T1000 (cell line): ENCODE measurements at places on chromosomes 2 and 18.

GRCh38 chr2:131557558-131558321 is 30.1 kb downstream of the CCDC74A start:
- DNase-seq: no peak

DNA sequence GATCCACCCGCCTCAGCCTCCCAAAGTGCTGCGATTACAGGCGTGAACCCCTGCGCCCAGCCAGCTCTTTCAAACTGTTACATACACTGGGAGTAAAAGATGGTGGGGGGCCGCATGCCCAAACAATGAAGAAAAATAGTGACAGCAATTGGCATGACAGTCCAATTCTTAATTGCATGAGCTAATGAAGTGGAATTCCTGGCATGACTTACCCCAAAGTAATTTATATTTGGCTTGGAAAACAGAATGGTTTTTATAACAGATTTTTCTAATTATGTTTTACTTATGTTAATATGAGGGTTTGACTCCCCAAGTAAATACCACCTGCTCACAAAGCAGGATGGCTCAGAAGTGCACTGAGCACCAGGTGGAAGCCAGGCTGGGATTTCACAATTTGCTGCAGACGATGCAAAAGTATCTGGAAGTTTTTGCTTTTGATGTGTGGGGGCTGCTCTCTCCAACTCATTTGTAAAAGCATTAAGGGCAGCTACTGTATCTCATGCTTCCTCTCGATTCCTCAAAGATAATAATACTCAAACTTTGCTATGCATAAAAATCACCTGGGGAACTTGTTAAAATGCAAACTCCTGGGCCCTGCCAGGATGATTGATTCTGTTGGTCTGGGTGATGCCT is 24.0 kb upstream of the ATG16L1 start:
- DNase-seq: no peak

- no peak for DNase-seq
Measured at GRCh38 chr2:138677221-138677620, 103.0 kb downstream of the NXPH2 start.

DNA sequence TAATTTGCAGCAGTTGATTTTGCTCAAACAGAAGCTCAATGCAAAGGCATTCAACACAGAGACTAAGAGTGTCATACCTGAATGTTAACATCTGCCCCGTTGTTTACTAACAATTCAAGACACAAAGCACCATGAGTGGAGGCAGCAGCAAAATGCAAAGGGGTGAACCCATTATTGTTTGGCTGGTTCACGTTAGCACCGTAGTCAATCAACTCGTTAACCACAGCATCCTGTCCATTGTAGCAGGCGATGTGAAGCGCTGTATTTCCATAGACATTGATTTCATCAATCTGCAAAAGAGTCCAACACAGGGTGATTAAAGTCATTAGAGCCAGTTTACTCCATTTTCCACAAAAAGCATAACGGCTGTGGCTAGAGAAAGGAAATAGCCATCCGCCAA is 189.3 kb downstream of the ANKRD44 start:
- DNase-seq: no peak

GRCh38 chr2:101511381-101511780 is 36.5 kb upstream of the RFX8 start:
- DNase-seq: no peak

DNA sequence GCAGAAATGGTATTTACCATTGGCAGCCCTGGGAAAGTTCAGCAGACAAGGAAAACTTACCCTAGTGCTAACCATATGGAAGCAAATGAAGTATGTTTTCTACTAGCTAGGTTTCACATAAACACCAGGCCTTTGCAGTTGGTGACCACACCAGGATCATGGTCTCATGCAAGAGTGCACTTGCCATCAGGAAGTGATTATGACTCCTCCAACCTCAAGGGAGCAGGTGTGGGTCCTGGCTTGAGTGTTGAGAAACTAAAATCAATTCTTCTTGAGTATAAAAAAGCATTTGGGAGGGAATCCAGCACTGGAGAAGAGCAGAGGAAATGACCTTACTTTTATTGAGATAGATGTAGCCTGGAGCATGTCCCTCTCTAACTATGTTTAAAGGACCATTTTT is 56.8 kb upstream of the SPAG16 start:
- DNase-seq: no peak

DNA sequence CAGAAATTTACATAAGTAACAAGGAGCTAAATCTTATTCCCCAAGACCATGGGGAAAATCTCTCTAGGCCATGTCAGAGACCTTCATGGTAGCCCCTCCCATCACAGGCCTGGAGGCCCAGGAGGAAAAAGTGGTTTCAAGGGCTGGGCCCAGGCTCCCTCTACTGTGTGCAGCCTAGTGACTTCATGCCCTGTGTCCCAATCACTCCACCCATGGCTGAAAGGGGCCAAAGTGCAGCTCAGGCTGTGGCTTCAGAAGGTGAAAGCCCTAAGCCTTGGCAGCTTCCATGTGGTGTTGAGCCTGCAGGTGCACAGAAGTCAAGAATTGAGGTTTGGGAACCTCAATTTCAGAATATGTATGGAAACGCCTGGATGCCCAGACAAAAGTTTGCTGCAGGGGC is 1612.7 kb upstream of the SLC39A10 start:
- no peak for DNase-seq
